NCI-H1417 treated with DMSO at 0.1 percent for 48 hours (cell line): ENCODE measurements at places on chromosomes 7 and 10.

DNA sequence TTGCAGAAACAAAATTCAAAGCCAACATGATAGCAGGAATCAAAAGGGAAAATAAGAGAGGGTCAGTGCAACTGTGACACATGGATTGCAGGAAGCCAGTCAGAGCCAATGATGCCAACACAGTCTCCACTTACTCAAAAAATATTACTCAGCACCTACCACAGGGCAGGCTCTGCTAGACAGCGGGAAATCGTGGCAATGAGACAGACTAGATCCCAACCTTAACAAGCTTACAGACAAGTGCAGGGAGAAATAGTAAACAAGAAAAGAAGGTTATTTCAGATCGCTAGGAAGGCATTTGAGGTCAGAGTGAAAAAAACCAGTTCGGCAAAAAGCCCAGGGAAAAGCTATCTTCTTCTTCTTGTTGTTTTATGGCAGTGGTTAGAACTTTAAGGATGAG is 45.2 kb upstream of the NPFFR1 start:
- no peak for DNase-seq

- no peak for DNase-seq
Observed at GRCh38 chr7:3272691-3273141, 28.3 kb upstream of the SDK1 start.

DNA sequence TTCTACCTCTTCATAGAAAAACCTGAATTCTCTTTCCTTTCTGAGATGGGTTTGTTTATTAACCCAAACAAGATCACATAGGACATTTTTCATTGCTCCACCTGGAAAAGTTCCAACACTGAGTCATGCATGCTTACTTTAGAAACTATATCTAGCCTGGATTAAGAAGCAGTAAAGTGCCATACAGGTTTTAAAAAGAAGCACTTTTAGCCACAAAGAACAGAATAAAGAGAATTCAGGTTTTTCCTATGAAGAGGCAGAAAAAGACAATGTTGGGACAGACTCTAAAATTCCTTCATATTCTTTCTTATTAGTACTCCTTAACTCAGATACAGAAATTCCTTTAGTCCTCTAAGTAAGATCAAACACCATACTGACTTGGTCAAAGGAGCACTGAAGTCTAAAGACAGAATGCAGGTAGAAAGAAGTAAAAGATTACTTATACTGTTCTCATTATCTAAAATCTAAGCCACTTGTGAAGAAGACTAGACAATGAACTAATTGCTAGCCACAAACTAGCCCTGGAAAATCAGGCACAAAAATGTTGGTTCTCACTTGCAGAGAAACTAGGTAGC is 241.3 kb downstream of the ANK3 start:
- DNase-seq = no peak

DNA sequence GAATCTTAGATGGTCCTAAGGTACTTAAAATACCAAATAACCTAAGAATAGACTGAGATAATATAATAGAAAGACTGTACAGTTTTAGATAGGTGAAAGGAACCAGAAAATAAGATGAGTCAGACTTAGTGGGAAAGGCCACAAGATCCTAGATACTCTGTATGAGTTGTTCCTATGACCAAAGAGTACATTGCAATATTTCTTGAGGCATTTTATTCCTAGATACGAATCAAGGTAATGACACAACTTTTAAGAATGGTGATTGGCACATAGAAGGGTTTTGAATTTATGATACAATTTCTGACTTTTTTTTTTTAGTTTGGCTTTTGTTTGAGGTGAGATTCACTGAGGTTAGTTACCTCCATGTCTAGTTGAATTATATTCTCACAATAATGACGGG is 30.2 kb downstream of the MGAM start:
- no peak for DNase-seq

DNA sequence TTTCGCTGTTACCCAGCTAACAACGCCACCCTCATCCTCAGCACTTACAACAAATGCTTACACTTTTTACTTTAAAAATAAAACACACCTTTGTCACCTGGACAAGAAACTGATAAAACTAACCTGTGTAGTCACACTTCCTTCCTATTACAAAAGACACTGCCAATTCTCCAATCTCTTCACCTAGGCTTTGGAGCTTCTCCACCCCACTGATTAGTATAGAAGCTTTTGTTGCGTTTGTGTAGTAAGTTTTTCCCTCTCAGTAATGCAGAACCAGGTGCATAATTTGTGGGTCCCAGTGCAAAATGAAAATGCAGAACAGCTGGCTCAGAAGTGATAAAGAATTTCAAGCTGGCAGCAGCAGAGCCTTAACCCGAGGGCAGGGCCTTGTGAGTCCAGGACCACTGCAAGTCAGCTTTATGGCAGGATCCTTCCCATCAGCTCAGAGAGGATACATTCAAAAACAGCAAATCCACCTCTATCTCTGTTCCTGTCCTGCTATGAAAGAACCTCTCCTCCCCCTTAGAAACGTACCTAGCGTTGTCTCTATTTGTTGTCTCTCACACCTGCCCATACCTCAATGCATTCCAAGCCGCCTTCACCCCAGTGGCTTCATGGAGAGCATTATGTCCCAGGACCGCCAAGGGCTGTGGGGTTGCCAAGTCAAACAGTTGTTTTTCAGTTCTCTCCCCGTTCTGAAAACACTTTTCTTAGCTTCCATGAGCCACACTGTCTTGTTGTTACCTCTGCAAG is 40.3 kb upstream of the EGFR start:
- no peak for DNase-seq

DNA sequence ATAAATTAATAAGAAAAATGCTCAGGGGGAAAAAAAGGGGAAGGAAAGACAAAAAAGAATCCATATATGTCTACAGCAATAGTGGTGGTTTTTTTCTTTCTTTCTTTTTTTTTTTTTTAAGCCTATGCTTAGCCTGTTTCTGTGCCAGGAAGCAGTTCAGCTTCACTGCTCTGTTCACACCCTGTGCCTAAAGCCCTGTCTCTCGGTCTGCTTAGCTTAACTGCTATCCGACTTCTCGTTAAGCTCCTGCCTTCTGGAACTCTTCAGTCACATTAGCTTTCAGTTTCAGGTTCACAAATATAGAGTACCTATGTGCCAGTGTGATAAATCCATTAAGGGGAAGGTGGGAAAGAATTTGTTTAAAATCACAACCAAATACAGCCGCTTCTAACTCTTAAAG is 26.5 kb upstream of the NRG3 start:
- no peak for DNase-seq

DNA sequence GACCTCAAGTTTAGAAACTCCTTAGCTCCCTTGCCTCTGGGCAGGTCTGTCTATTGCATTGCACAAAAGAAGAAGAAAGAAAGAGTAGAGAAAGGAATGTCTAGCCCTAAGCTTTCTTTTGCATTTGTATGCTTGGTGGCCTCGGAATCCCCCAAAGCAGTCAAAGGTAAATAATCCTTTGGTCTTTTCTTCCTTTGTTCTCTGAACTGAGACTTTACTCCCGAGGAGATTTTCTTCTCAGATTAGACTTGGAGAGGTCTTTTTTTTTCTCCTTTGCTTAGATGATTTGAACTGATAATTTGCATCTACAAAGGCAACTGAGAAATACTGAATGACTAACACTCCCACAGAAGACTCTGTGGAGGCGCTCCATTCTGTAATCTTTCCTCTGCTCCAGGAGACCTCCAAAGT is 93.2 kb downstream of the AKR1D1 start:
- DNase-seq = no peak

GRCh38 chr10:119112056-119112455 is 8.1 kb downstream of the DENND10 start:
- DNase-seq = no peak

DNA sequence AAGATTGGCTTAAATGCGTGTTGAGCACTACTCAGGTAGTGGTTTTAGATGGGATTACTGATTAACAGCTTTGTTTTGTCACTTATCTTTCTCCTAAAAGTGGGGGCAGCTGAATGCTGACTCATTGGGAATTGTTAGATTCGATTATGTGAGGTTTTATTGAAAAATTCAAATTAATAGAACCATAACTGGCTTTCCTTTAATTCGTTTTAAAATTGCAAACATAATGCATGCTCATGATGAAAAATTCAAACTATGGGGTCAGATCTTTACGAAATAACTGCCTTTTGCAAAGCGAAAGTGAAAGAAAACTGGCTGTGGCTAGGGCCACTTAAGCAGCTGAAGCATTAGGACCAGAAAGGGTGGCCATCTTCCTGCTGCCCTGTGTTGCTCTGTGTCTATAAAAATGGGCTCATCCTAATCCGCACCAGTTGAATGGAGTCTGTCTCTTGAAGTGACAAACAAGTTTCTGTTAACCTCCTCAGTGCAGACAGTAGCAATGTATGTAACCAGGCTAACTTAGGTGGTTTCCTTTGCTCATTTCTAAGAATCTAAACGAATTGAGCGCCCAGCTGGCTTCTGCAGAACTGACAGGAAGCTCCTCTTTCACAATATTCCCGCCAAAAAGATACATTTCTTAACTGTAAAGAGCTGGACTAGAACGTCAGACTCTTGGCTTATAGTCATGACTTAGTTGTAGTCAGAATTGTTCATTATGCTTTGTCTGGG is 27.8 kb downstream of the DENND10 start:
- no peak for DNase-seq

DNA sequence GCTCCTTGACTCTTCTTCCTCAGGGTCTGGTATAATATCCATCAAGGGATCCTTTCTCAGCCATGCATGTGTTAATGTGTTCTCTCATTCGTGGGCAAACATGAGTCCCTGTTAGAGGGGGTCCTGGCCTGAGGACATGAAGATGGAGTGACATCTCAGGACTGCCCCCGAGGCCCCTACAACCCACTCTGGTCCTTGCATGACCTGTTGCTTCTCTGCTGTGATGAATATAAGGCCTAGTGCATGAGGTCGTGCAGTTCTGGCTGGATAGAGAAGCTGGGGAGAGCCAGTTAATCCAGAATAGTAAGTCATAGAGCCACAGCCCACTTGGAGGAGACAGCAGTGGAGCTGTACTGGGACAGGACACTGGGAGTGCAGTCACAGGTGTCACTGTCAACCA is 4.6 kb upstream of the VWC2 start:
- DNase-seq = no peak

- peak; percentile 14 for DNase-seq
Observed at GRCh38 chr10:64112701-64113355, 591.6 kb downstream of the REEP3 start.

- DNase-seq = no peak
Observed at GRCh38 chr7:137146552-137147337, 196.8 kb downstream of the PTN start.

DNA sequence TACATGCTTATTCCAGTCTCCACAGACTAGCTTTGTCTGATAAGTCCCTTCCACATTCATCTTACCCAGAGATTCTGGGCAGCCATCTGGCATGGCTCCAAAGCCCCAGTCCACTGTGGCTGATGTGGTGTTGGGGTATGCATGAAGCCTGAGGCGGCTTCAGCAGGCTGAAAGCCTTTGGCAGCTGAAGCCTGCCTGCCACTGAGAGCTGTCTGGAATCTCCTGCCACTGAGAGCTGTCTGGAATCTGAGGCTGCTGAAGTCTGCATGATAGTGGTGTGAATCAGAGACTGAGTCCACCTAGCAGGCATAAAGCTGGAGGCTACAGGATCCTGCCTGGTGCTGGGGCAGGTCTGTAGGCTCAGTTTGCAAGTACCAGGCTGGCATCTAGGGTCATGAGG is 87.1 kb downstream of the DYNC1I1 start:
- DNase-seq = no peak

DNA sequence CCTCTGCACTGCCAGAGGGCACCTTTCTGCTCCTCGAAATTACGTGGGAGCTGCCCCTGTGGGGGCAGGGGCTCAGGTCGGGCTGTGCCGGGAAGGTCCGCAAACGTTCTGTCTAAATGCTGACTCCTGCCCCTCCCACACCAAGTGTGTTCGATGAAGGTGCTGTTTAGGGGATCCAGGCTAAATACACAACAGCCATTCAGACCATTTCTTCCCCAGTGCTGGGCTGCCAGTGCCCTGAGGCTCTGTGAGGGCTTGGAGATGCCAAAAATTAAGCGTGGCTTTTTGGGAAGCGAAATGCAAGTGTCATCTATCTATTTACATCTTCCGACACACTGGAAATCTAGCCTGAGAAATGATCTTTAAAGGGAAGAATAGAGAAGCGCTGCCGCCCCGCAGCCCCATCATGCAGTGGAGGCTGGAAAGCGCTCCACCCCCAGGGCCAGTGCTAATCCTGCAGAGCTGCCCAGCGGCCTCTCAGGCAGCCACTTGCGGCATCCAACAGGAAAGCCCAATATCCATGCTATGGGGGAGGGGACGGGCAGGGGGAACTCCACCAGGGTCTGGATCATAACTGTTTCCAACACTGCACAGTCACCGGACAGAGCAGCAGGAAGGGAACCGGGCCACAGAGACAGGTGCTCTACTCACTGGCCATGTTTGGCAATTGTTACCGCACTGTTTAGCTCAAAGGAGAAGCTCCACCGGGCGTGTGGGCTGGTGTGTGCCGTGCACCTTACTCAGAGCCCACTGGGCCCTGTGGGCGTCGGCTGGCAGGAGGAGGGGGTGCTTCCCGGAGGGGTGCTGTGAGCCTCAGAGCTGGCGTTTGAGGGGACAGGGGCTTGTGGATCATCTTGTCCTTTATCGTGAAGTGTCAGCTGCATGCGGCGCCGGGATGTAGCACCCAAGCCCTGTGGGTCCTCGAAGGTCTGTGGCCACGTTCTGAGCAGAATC is 205.5 kb downstream of the DNAJB6 start:
- no peak for DNase-seq

DNA sequence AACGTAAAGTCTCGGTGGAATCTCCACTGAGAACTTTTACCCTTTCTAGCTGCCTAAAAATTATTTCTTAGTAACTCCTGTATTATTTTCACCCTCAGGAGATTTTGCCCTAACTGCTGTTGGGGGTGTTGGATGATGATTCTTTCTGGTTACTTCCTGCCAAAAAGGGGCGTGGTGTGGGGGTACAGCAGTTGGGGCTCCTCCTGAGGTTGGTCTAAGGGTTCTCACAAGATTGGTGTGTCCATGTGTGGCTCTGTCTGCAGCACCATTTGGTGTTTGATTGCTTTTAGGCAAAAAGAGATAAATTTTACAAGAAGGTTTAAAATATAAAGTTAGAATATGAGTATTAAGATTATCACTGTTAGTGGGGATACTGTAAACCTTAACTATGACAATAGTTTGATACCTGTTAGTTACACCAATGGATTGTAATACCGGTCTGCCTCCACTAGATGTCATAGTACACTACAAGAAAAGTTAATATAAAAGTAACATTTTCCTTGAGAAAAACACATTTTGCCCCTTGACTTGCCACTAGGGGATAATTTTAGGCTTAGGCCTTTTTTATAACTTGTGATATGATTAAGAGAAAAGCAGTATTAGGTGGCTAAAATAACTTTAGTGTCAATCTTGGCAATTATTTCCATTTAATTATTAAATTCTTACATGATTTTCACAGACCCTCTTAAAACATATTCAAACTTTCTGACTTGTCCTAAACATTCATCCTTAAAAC is 928.7 kb downstream of the IPMK start:
- DNase-seq = no peak

DNA sequence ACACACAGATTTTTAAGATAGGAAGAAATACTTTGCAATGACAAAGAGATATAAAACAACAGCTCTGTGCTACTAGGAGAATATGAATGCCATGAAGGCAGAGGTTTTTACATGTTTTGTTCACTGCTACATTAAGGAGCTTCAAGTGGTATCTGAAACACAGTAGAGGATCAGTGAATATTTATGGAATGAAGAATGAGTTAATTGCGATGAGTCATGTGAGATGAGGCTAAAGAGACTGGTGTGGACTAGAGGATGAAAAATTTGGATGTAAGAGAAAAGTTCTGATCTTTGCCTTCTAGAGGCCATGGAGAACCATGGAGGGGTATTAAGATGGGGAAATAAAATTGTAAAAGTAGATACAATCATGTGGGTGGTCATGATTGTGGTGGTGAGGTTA is 434.2 kb downstream of the PHTF2 start:
- DNase-seq = no peak

GRCh38 chr10:6089334-6090219 is 743 bp downstream of the RBM17 start:
- DNase-seq = no peak
